H7 (cell line): ENCODE measurements at places on chromosomes 2 and 18. TPM values are rescaled to one million over a fixed set of nuclear protein-coding genes. Genes with fewer than 3 reads are reported as not detected.

DNA sequence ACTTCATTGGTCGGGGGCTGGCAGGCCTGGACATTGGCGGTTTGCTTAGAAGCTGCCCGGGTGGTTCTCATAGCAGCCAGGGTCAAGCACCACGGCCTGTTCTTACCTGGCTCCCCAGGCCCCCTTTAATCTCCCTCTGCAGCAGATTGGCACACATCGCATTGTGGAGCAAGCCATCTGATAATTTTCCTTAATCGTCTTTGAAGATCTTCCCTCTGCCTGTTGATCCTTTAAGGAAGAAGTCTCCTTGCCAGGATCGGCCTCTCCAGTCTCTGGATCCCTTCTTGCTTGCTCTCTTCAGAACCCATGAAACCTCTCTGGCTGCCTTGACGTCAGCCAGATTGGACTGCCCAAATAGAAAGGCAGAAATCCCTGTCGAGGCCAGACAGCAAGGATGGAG lies 75.8 kb downstream of the NEDD4L start:
- DNase-seq: no peak

DNA sequence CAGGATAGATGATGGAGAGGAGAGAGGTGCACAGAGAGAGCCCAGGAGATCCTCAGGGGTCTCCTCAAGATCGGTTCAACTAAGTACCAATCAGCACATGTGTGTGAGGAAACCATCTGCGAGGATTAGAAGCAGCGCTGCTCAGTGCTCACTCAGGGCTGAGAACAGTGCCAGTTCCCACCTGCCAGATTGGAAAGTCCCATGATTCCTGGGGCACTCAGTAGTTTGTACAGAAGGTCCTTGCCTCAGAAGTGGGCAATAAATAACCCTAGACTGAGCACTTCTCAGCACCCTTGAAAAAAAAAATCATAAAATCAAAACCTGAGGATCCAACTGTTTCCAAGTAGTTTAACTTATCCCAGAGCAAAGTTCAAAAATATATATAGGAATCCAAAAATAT lies 53.8 kb downstream of the SEMA4F start:
- DNase-seq: no peak

DNA sequence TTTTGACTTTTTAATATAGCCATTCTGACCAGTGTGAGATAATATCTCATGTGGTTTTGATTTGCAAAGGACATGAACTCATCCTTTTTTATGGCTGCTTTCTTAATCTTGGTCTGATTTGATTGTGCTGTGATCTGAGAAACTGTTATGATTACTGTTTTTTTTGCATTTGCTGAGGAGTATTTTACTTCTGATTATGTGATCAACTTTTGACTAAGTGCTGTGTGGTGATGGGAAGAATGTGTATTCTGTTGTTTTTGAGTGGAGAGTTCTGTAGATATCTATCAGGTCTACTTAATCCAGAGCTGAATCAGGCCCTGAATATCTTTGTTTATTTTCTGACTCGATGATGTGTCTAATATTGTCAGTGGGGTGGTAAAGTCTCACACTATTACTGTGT lies 16.8 kb downstream of the SP140L start:
- DNase-seq: no peak

DNA sequence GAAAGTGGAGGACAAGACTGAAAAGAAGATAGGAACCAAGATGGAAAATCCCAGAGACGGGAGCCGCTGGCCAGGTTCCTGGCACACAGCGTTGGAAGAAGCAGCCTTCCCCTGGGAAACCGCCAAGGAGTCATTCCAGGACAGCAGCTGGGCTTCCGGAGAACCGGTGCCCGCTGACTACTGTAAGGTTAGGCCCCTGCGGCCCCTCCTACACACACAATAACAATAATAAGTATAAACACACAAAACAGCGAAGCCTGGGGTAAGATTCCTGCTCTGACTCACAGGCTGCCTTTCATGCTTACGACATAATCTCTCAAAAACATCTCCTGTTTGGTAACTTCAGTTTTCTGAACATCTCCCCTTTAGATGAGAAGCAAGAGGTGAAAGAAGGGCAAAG lies 28.1 kb upstream of the MYCN start:
- DNase-seq: no peak

The ARID5A gene
- 20.7 and 26.7 TPM in 2 replicates for total RNA-seq

DNA sequence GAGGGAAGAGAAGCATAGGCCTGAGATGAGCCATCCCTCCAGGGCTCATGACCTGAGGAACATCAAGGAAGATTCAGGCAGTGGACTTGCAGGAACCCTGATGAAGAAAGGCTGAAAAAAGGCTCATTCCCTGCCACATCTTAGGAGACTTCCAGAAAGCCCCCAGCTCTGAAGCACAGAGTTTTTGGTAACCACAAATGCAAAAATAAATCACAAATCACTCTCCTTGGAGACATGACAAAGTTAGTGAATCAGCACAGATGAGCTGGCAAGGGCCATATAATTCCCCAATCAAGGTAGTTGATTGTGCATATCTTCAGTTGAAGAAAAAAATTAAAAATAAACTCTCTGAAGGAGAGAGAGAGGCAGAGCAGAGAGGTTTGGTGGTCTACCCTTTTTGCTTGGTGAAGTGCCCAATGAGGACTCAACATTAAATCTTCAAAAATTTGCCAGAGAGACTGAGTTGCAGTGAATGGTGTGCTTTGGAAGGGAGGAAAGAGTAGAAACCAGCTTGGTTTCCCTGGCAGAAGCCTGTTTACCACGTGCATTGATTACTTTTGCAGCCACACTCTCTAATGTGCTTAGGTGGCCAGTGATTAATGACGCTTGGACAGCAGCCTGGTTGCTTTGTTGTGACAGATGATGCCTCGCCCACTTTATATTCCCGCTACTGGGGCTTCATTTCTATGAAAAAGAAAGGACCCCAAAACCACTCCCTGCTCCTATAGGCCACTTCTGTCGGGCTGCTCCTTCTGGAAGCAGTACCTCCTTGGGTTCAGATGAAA lies 257.4 kb upstream of the SLC14A2 start:
- no peak for DNase-seq

DNA sequence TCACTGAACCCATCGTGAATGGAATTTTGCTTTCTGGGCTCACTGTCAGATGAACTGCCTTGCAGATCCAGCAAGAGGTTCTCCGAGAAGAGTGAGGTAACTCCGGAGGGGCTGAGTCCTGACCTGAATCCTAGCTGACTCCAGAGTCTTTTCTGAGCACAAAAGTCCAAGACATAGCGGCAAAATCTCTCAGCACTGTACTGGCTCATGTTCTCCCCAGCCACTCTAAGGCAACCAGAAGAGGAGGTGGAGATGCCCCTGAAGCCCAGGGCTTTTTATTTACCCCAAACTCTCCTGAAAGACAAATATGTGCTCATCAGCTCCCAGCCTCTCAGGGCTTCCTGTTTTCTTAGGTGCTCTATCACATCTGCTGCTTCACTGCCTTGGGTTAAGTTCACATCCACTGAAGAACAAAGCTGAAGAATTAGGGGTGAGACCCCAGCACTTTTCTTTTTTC lies 221.8 kb downstream of the MREG start:
- DNase-seq: no peak

DNA sequence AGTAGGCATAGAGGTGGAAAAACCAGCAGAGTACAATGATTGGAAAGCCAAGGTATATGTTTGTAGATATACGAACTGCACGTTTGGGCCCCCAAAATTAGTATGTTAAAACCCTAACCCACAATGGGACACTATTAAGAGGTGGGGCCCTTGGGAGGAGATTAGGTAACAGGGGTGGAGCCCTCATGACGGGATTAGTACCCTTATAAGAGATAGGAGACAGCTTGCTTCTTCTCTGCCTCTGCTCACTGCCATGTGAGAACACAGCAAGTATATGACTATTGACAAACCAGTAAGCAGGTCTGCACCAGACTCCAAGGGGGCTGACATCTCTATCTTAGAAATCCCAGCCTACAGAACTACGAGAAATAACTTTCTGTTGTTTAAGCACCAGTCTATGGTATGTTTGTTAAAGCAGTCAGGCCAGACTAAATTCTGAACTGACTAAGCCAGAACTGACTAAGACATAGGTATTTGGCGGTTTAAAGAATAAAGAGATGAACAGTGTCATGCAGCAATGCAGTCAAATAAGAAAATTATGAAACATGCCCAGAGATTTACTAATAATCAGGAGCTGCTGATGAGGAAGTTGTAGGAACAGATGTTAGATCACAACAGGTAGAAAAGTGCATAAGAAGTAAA lies 182.9 kb downstream of the DYM start:
- DNase-seq: no peak

The NPAS2 gene
- 0.26 and 0.42 TPM in 2 replicates for total RNA-seq

The SLC14A1 gene
- total RNA-seq: not detected in 2 replicates

DNA sequence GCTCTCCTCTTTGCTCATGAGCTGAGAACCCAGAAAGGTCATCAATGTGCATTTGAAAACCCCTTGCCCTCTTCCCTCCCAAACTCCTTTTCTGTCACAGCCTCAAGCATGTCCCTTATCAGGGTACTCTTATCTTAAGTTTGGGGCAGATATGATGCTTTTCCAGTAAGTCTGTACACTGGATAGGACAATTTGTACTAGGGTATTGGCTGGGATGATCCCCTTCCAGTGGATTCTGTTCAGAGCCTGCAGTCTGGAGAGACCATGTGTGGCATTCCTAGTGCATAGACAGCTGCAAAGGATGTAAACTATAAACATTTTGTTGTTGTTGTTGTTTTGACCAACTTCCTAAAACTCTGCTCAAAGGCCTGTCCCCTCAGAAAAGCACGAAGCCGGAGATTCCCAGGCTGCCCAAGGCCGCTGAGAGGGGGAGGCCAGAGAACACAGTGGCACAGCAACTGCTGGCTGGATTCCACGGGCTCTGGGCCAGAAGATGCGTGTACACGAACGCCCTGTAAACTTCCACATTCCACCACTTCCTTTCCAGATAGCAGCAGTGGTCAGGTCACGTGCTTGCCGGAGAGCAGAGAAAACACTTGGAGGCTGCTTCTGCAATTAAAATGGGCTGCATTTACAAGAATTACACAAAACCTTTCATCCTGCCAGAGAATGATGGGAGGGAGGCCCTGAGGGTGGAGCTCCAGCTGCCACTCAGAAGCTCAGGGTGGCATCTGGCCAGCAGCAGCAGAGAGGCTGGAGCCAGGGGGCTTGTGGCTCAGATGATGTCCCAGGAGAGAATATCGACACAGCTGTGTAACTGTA lies 42.1 kb downstream of the BMP10 start:
- DNase-seq: peak; percentile 28

DNA sequence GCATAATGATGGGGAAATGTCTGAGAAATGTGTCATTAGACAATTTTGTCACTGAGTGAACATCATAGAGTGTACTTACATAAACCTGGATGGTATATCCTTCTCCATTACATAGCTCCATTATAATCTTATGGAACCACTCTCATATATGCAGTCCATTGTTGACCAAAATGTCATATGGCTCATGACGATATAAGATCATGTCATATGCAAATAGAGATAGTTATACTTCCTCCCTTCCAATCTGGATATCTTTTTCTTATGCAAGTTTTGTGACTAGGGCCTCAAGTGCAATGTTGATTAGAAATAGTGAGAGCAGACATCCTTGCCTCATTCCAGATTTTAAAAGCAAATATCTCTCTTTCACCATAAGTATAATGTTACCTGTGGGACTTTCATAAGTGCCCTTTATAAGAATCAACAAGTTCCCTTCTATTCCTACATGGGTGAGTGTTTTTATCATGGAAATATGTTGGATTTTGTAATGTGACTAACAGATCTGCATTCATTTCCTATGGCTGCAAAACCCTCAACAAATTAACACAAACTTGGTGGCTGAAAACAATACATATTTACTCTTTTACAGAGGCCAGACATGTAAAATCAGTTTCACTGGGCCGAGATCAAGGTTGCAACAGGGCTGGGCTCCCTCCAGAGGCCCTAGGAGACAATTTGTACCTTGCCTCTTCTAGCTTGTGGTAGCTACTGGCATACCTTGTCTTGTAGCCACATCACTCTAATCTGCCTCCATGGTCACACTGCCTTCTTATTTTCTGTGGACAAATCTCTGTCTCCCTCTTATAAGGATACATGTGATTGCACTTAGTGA lies 21.6 kb upstream of the SULT1C4 start:
- DNase-seq: no peak

DNA sequence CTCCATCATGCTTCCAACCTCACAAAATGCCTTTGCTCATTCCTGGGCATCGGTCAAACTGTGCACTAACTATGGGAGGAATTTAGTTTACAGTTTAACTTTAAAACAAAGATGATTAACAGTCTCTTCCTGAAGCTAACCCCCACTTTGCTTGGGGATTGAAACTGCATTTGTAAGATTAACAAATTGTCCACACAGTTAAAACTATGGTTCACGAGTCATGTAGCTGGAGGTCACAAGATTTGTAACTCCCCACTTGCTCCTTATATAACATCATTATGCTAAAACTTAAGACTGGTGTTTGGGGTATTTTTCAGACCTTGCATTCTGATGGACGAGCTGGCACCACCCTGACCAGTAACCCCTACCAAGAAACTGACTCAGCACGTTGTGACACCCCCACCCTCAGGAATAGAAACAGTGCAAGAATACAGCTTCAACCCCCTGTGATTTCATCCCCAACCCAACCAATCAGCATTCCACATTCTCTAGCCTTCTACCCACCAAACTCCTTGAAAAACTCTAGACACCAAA lies 252.3 kb downstream of the MBD5 start:
- no peak for DNase-seq
